Smooth muscle cell of the pulmonary artery (primary cell): ENCODE measurements at places on chromosomes 3 and 15. TPM values are rescaled to one million over a fixed set of nuclear protein-coding genes. Genes with fewer than 3 reads are reported as not detected.

Gene MAP6D1
- total RNA-seq = 2.3 and 3.1 TPM in 2 replicates

Gene NPAP1
- not detected in 2 replicates for total RNA-seq

Gene DZIP1L
- total RNA-seq = 25.7 and 28.9 TPM in 2 replicates

Gene PKM
- total RNA-seq = 2,365 and 3,290 TPM in 2 replicates

Gene IGSF10
- total RNA-seq = 2.4 and 2.5 TPM in 2 replicates

Gene STAC
- total RNA-seq = 23.2 and 28.2 TPM in 2 replicates

Gene GOLGA6B
- total RNA-seq = not detected in 2 replicates

Gene AMOTL2
- total RNA-seq = 117 and 158 TPM in 2 replicates

Gene HGD
- total RNA-seq = 0.40 and 1.3 TPM in 2 replicates

Gene CORO2B
- total RNA-seq = 24.6 and 32.9 TPM in 2 replicates

Gene DUOXA2
- not detected in 2 replicates for total RNA-seq

Gene PLSCR2
- 0.26 TPM in 1 of 2 replicates, not detected in the other for total RNA-seq

Gene FBLN2
- 133 and 498 TPM in 2 replicates for total RNA-seq

Gene SCAANT1
- total RNA-seq = not detected in 2 replicates

Gene GMPS
- total RNA-seq = 25.0 and 29.8 TPM in 2 replicates

Gene SPESP1
- total RNA-seq = 1.7 and 9.8 TPM in 2 replicates

Gene MAGEL2
- 0.73 and 0.98 TPM in 2 replicates for total RNA-seq

Gene TTLL13
- total RNA-seq = 0.07 TPM in 1 of 2 replicates, not detected in the other

Gene SERINC4
- not detected in 2 replicates for total RNA-seq

Gene FOXB1
- not detected in 2 replicates for total RNA-seq
